Left ventricle myocardium inferior (tissue), 1 donor: ENCODE measurements at places on chromosomes 11 and 22. TPM values are rescaled to one million over a fixed set of nuclear protein-coding genes. Genes with fewer than 3 reads are reported as not detected.
A peak's percentile ranks its signal among the peaks of the same experiment; 100 is the strongest.

DNA sequence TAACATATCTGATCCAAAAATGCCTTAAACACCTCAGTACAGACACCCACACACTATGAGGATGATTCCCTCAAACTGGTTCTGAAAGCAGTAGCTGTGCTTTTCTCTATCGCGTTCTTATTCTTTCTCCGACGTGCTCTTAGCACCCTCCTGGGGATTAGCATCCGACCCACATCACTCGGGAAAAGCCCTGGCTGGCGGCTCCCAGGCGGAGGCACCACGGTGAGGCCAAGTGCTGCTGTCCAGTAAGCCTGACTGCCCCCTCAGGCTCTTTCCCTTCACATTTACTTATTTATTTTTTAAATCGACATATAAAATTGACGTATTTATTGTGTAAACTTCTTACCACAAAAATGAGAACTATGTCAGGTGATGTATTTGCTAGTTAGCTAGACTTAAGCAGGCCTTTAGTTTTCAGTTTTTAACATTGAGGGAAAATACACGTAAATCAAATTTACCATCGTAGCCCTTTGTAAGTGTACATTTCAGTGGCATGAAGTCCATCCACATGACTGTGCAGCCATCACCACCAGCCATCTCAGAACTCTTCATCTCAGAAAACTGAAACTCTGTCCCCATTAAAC is 19.2 kb downstream of the TBX1 start:
- no peak overlapping the region for H3K27ac ChIP-seq
- H3K4me1 ChIP-seq: no peaks in the 10 kb centered on the region
- no peaks in the 10 kb centered on the region for H3K36me3 ChIP-seq
- peaks cover 84% of the 10 kb centered on the region for H3K27me3 ChIP-seq
- no peak overlapping the region for H3K4me3 ChIP-seq

DNA sequence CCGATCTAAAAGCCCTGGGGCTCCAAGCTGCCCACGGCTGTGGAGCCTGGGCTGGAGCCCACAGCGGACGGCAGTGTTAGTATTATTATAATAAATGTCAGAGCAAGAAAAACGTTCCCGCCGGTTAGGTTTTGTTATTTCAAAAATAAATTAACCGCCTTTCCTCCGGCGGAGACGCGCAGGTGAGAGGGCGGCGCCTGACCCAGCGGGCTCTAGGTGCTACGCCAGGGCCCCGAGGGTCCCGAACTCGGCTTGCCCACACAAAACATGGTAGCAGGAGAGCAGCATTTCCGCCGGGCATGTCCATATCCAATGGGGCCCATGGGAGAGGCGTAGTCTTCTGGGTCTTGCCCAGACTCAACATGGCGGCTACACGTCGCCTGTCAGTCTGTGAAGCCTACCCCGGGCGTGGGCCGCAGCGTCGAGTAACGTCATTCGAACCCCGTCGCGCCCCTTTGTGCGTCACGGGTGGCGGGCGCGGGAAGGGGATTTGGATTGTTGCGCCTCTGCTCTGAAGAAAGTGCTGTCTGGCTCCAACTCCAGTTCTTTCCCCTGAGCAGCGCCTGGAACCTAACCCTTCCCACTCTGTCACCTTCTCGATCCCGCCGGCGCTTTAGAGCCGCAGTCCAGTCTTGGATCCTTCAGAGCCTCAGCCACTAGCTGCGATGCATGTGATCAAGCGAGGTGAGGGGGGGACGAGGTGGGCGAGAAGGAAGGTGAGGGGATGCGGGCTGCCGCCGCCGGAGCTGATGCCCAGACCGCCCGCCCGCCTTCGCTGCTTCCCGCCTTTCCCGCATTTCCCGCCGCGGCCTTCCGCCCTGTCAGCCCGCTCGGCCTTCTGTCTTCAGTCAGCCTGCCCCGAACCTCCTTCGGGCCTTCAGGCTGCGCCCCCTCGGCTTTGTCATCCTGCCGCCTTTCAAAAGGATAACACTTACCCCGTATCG is at the start of gene RRM1:
TSS of gene RRM1 (plus strand) at position 452 of the 944 bp plus-strand sequence. CDS start at position 666, 214 bp downstream.
- peaks cover 26% of the 10 kb centered on the region for H3K4me1 ChIP-seq
- peak; percentile 93 for DNase-seq
- H3K36me3 ChIP-seq: no peaks in the 10 kb centered on the region
- H3K27ac ChIP-seq: peak within 1 kb of the TSS; percentile 96
- H3K27me3 ChIP-seq: no peaks in the 10 kb centered on the region

DNA sequence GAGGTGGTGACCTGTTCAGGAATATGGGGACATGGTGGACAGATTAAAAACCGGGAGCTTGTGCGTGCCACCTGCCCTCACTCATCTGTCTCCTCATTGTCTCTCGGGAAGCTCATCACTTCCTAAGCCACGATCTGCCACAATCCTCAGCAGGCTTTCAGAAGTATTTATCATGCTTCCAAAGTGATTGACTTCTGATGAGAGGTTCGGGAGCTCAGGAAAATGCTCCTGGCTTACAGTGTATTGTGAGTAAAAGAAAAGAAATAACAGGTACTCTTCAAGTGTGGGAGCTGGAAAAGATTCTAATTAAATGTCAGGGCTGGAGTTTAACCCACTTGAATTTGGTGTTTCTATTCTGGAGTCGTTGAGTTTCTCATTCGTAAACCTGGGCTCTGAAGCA is 91.9 kb upstream of the DRD2 start:
- DNase-seq: no peak
- H3K27me3 ChIP-seq: peaks cover 15% of the 10 kb centered on the region
- H3K36me3 ChIP-seq: no peaks in the 10 kb centered on the region
- no peak overlapping the region for H3K27ac ChIP-seq
- H3K4me3 ChIP-seq: no peak overlapping the region
- H3K4me1 ChIP-seq: peaks cover 3% of the 10 kb centered on the region

DNA sequence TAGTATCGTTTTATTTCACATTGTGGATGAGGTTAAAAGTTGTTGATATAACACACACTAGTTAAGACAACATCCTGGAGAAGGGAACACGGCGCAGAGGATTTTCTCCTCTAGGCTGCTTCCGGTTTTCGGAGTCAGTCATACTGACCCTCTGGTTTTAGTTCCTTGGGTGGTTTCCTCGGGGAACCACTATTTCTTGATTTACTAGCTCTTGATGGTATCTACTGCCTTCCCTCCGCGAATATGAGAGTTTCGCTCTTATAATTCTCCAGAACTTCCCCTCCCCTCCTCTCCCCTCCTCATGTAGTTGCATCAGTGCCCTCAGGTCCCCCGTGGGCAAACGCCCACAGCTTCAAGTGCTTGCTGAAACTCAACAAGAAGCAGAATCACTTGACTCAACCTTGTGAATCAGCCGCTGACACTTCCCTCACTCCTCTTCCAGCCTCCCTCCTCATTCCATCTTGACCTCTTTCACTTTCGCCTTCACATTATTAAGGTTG is 15.9 kb upstream of the APOBEC3A start:
- H3K27me3 ChIP-seq: peaks cover 48% of the 10 kb centered on the region
- H3K4me3 ChIP-seq: no peak overlapping the region
- H3K27ac ChIP-seq: no peak overlapping the region
- H3K36me3 ChIP-seq: no peaks in the 10 kb centered on the region

DNA sequence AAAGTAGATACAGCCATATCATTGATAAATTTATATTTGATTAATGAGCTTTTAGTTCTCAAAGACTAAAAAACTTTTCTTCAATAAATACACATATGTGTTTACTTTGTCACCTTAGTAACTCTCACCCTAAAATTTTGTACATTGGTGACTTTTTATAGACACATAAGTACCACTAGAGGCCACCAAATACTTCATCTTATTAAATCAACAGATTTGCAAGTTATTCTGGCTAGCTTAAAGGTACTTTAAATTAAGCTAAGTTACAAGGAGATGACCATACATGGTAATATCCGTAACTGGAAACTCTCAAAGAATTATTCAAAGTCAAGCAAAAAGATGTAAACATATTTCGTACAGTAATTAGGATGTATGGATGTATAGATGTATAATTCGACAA is 112.2 kb downstream of the SBF2 start:
- H3K36me3 ChIP-seq: no peaks in the 10 kb centered on the region
- no peak overlapping the region for H3K4me3 ChIP-seq

DNA sequence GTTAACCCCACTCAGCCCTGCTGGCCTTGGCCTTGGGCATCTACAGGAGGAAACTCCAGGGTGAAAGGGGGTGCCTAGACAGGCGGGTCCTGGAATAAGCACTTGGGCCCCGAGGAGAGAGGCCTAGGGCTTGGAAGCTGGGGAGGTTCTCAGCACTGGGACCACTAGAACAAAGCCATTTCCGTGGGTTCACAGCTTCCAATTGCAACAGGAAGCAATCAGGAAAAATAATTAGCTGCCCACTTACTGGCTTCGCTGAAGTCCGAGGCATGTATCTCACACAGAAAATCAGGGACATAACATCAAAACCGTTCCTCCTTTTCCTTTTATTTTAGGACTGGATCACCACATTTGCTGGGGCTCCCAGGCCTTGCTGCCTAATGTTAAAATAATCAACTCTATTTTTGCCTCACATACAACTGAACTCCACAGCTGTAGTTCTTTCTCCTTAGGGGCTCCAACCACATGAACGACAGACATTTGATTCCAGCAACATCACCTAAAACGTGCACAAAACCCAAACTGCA is 161.1 kb upstream of the GRK3 start:
- peak overlapping the region; percentile 94 for H3K27ac ChIP-seq
- no peaks in the 10 kb centered on the region for H3K27me3 ChIP-seq

- DNase-seq: no peak
- H3K4me1 ChIP-seq: peaks cover 61% of the 10 kb centered on the region
- H3K4me3 ChIP-seq: no peak overlapping the region
- H3K36me3 ChIP-seq: no peaks in the 10 kb centered on the region
- H3K27ac ChIP-seq: peak overlapping the region; percentile 50
Observed at GRCh38 chr11:73461964-73462363, 85.8 kb downstream of the RELT start.

- H3K27me3 ChIP-seq: no peaks in the 10 kb centered on the region
- H3K4me1 ChIP-seq: peaks cover 93% of the 10 kb centered on the region
- H3K36me3 ChIP-seq: no peaks in the 10 kb centered on the region
- H3K27ac ChIP-seq: no peak overlapping the region
Observed at GRCh38 chr11:94147433-94147845, 18.8 kb downstream of the PANX1 start.

The SELENOM gene
- 51.5 TPM for total RNA-seq

DNA sequence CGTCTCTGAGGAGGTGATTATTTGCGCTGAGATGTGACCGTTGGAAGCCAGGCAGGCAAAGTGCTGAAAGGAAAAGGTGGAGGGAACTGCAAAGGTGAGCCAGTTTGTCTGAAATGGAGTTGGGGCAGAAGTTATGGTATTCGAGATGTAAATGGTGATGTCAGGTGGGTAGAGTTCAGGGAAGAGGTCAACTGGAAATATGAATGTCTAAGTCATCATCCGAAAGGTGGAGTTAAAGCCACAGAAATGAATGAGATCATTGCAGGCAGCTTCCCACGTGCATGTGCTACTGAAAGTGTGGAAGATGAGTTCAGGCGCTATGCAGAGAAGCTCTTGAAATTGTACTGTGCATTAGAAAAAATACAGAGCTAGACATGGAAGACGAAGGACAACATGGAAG is 2.2 kb upstream of the BPIFC start:
- H3K4me3 ChIP-seq: no peak overlapping the region
- peaks cover 60% of the 10 kb centered on the region for H3K27me3 ChIP-seq
- no peak for DNase-seq
- no peaks in the 10 kb centered on the region for H3K4me1 ChIP-seq

DNA sequence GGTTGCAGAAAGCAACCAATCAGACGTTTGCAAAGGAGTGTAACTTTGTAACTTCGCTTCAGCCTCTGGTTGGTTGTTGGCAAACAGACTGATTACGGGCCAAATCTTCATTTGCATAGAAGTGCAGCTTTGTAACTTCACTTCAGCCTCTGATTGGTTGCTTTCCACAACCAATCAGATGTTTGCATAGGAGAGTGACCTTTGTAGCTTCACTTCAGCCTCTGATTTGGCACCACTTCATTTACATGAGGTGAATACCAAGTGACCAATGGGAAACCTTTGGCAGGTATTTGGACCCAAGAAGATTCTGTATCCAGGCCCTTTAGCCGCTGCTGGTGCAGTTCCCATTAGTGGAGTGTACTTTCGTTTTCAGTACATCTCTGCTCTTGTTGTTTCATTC is 16.0 kb downstream of the USP47 start:
- DNase-seq: no peak
- peak overlapping the region; percentile 14 for H3K27ac ChIP-seq
- no peaks in the 10 kb centered on the region for H3K36me3 ChIP-seq
- H3K4me3 ChIP-seq: peak overlapping the region; percentile 8
- H3K4me1 ChIP-seq: peaks cover 86% of the 10 kb centered on the region

DNA sequence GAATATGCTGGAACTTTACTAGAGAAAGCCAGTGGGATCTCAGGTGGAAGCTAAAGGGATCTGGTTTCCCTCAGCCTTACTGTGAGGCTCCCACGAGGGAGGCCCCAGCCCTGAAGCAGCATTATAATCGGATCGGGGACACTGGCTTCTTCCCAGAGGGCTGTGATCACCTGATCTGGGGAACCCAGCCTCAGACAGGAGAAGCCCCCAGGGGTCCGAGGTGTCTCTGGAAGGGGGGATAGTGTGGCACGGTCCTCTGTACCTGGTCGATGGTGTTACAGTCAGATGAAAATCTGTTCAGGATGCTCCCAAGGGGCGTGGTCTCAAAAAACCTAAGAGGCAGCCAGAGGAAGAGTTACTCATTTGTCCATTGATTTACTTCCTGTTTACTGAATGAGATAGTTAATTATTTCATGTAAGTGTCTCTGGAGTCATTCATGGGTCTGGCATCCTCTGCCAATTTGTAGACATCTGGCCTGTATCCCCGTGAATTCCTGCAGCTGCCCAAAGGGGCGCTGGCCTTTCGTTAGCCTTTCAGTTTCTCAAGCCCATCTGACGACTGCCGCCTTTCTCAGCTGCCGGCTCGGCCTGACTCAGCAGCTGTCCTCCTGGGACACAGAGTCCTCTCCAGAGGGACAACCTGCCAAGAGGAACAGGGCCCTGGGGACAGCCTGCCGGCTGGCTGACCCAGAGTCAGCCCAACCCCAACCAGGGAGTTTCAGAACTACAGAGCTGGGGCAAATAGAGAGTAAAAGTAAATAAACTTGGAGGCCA is 17.0 kb upstream of the KCNJ11 start:
- H3K36me3 ChIP-seq: no peaks in the 10 kb centered on the region
- H3K4me3 ChIP-seq: no peak overlapping the region
- peak overlapping the region; percentile 90 for H3K27ac ChIP-seq
- H3K27me3 ChIP-seq: no peaks in the 10 kb centered on the region

- no peak overlapping the region for H3K27ac ChIP-seq
- no peaks in the 10 kb centered on the region for H3K4me1 ChIP-seq
- peaks cover 37% of the 10 kb centered on the region for H3K27me3 ChIP-seq
- no peak for DNase-seq
Observed at GRCh38 chr22:49291781-49292180, 535.9 kb downstream of the BRD1 start.

- DNase-seq: no peak
- no peak overlapping the region for H3K4me3 ChIP-seq
- peak overlapping the region; percentile 79 for H3K27ac ChIP-seq
- peaks cover 43% of the 10 kb centered on the region for H3K4me1 ChIP-seq
Observed at GRCh38 chr11:92707173-92707619, 262.3 kb upstream of the MTNR1B start.

GRCh38 chr11:100434821-100435641 is 252.1 kb upstream of the ARHGAP42 start:
- no peaks in the 10 kb centered on the region for H3K27me3 ChIP-seq
- no peak overlapping the region for H3K4me3 ChIP-seq
- DNase-seq: no peak
- no peaks in the 10 kb centered on the region for H3K36me3 ChIP-seq
- H3K27ac ChIP-seq: no peak overlapping the region
- peaks cover 13% of the 10 kb centered on the region for H3K4me1 ChIP-seq

GRCh38 chr11:70523384-70524095 is 125.2 kb downstream of the CTTN start:
- H3K27me3 ChIP-seq: peaks cover 61% of the 10 kb centered on the region
- no peak for DNase-seq
- H3K4me1 ChIP-seq: peaks cover 5% of the 10 kb centered on the region
- H3K4me3 ChIP-seq: no peak overlapping the region

The ALX4 gene
- total RNA-seq: not detected
